ENCODE measurements at places on chromosomes 2 and 18.

DNA sequence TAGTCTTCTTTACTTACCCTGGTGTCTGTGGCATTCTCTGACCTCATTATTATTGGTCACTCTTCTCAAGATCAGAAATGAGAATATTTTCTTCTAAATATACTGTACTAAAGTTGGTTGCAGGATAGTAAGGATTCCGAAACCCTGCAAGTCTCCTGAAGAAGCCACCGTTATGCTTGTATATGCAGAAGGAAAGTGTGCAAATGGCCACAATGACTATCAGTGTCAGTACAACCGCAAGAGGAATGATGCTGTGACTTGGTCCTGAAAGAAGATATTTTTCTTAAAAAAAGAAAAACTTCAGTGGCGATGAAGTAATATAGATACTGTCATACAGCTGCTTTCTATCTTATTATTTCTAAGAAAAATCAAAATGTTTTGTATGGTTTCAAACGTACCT, 120.7 kb downstream of the PLA2R1 start:
- no peak for DNase-seq

DNA sequence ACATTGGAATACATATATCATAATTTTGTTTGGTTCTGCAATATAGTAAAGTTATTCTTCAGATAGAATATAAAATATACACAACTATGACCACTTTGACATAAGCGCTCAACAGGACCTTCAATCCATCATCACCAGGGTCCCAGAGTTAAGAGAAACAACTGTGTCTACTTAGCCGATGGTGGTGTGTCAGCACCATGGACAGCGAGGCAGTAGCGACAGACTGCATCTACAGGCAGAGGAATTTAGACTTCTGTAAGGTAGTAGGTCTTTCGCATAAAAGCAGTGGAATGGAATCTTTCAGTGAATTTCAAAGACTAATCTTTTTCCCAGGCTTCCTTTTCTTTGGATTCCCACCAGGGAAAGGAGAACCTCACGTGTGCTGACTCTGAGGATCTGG, 20.5 kb upstream of the LRPPRC start:
- no peak for DNase-seq

DNA sequence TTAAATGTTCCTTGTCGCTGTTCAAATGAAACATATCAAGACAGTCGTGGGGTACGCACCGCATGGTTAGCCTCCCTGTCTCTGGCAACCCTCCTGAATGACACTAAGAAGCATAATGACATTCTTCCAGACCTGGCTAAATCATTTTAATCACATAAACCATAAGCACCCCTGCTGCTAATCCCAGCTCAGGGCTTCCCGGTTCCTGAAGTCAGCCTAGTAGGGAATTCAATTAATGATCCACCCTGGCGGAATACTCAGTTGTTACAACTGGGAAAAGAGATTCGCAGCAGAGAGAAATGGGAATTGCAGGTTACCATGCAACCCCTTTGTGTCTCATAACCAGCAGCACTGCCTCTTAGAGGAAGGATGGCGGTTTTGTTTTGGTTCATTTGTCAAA, 200.8 kb upstream of the AGAP1 start:
- DNase-seq, result no peak

- DNase-seq, result no peak
Observed at GRCh38 chr18:36169938-36170337, 17.4 kb upstream of the MOCOS start.

GRCh38 chr2:190603374-190603773, 45.5 kb upstream of the NAB1 start:
- no peak for DNase-seq

- no peak for DNase-seq
Observed at GRCh38 chr2:124883595-124883994, 858.5 kb downstream of the CNTNAP5 start.

DNA sequence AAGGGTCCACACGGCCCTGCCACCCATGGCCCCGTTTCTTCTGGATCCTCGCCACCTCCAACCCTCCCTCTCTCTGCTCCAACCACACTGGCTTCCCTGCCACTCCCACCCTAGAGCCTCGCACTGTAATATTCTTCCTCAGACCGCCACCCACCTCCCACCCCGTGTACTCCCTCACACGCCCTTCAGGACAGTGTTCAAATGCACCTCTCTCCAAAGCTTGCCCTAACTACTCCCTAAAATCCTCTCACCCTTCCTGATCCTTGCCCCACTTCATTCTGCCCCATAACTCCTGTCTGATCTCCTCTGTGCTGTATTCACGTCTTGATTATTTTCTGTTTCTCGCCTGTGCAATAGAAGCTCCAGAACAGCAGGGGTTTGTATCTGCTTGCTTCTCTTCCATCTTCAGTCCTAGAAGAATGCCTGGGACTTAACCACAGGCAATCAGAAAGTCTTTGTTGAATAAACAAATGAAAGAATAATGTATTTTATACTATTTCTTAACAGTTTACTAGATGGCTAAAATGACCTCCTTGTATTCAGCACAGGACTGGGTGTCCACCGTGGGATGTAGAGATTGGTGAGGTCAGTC, 25.5 kb downstream of the EPB41L3 start:
- DNase-seq, result no peak

DNA sequence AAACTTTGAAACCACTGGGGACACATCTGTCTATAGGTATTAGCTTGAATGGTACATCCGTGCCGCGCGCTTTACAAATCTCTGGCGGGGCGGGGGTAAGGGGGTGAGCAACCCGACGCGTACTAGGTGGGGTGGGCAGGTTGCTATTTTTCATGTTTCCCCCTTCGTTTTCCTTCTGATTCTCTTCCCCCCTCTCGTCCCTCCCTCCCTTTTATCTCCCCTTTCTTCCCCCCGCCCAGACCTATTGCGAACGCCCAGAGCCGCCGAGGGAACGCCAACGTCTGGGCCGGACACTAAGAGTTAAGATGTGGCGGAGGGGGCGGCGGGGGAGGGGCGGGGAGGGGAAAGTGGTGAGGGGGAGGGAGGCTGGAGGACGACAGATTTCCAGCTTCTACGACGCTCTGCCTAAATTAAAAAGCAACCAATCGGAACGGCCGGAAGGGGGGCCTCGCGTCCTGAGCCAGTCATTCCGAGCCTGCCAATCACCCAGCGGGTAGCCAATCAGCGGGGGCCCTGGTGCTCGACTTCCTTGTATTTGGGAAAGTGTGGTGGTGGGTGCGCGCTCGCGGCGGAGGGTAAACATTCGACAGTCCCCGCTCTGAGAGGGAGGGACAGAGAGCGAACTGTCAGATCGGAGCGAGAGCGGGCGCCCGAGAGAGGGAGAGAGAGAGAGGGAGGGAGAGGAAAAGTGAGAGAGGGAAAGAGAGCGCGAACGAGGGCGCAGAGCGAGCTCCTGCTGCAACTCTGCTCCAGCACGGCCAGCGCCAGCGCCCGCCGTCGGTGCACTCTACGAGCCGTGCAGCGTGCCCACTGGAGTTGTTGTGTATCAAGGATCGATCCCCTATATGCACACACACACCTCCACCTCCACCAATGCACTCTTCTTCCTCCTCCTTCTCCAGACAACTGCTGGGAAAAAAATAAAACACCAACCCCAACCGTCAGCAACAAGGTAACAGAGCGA, at the start of gene POU3F3:
Gene POU3F3 (plus strand): TSS at position 582 of the 964 bp plus-strand sequence. CDS start 1,396 bp downstream, outside the sequence.
- no peak for DNase-seq

GRCh38 chr18:13233787-13234783, 15.5 kb downstream of the LDLRAD4 start:
- DNase-seq, result no peak

GRCh38 chr2:64562148-64562784, 38.1 kb downstream of the AFTPH start:
- no peak for DNase-seq

DNA sequence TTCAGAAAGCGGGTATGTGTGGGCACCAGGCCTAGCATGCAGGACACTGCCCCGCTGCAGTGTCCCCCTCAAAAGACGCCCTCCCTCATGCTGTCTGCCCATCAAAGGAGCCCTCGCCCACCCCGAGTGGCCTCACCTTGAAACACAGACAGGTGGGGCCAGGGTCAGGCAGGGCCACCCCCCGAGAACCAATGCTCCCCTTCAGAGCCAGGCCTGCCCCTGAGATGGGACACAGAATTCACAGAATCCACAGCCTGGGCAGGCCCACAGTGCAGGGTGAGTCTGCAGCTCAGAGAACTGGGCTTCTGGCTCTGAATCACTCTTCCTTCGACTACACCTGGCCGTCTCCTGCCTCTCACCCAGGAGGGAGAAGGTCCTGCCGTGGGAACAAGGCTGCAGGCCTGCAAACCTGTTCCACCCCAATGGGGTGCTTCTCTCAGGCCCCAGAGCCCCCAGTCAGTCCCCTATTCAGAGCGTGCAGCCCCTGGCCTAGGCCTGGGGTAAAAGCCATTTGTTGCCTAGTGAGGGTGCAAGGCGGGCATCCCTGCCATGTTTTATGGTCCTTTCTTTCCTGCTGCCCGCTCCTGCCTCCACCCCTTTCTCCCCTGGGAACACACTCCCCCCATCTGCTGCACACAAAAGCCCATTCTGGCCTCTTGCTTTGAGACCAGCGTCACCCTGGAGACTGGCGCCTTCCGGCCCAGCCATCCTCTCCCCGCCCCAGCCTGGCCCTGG, 11.3 kb upstream of the ARHGEF4 start:
- no peak for DNase-seq

DNA sequence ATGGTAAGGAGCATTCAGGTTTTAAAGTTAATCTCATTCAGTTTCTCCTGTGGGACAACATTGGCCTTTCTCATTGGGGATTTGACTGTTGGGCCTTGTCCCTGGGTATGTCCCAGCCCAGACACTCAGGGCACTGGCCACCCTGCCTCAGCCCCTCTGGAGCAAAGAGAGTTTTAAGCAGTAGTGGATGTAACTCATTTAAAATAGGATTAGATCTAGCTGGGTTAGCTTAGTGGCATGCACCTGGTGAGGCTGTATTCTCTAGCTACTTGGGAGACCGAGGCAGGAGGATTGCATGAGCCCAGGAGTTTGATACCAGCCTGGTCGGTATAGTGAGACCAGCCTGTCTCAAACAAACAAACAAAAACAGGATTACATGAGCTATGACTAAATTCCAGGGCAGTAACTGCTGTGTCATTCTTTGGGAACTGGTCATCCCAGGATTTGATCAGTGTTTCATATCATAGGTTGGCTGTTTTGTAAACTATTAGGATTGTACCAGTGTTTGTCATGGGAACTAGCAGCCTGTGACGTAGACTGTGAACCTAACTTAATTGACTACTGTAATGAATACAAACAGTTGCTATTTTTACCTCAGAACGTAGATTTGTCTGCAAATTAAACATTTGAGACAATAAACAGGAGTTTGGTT, 12.5 kb downstream of the INPP4A start:
- no peak for DNase-seq

DNA sequence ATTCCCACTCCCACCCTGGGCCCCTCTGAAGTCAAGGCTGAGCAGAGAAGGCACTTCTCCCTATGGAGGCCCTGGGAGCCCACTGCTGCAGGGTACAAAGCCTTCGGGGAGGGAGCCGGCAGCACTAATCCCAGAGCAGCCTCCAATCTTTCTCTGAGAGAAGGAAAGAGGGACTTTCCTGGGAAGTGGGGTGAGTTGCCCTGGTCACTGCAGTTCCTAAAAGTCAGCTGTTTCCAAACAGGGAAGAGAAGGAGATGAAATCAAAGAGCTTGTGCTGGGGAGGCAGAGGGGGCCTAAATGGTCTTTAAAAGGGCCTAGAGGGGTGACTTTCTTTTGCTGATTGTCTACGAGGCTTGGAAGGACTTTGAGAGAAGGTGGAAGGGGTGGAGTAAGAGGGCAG, 264.7 kb downstream of the TNS1 start:
- no peak for DNase-seq

- DNase-seq, result no peak
Observed at GRCh38 chr18:80145196-80145804, 36.2 kb downstream of the ADNP2 start.

DNA sequence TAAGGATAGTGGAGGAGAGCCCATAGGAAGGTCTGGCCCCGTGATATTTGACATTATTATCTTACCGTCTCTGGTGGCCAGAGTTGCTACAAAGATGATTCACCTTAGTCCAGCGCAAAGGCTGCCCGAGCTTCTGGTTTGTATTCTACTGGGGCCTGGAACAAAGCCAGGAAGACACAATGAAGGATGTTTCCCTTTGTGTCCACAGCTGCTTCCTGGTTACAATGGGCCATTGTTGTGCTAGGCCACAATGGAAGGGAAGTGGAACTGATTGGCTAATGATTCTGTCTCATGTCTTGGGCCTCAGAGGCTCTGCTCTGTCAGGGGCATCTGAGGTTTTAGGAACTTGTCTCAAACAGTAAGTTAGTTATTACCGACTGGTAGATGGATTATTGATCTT, 132.2 kb downstream of the TDRD15 start:
- no peak for DNase-seq

GRCh38 chr2:217193431-217194340, 333.8 kb upstream of the TNP1 start:
- no peak for DNase-seq

DNA sequence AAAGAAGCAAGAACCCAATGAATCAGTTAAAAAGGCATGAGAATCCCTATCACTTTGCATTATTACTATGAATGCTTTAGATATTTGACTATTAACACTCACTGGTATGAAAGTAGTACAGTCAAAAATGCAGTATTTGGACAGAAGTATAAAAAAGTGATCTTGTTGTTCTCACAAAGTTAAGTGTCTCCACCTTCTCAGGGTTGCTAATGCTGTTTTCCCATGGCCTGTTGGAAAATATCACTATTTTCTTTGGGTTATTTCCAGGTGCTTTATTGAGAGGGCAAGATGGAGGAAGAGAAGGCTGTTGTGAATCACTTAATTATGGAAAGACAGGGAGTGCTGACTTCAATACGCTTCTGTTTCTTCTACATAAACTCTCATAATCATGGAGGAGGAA, 13.6 kb upstream of the CREB1 start:
- no peak for DNase-seq

GRCh38 chr2:176574484-176575236, 305.4 kb downstream of the MTX2 start:
- DNase-seq, result no peak

GRCh38 chr2:196314780-196315179, 143.4 kb upstream of the STK17B start:
- no peak for DNase-seq

- DNase-seq, result no peak
Observed at GRCh38 chr18:63518178-63519012, 23.8 kb upstream of the SERPINB12 start.

- no peak for DNase-seq
Observed at GRCh38 chr2:165475277-165476004, 5.9 kb downstream of the CSRNP3 start.
